Fibroblast of upper back skin (primary cell): ENCODE measurements at places on chromosomes 16 and 17.

DNA sequence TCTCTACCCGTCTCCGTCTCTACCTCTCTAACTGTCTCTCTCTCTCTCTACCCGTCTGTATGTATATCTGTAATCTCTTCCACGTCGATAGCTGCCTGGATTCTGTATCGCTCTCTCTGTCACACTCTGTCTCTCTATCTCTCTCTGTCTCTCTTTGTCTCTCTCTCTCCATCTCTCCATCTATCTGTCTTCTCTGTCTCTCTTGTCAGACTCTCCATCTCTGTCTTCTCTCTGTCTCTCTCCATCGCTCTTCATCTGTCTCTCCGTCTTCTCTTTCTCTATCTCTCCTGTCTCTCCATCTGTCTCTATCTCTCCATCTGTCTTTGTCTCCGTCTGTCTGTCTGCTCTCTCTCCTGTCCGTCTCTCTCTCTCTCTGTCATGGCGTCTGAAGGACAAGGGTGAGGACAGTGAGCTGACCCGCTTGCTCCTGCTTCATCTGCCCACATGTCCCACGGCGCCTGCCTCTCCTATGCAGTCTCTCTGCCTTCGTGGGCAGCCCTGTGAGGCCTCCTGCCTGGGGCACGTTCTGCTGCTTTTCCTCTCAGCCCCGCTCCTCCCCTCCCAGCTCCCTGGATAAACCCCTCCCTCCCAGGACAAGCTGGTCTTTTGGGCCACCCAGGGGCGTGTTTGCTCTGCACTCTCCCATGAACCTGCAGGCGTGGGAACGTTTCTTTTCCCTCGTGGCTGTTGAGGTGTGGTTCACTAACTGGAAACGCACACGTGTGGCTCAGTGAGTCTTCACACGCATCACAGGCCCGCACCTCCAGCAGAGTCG is 18.9 kb downstream of the ACSF3 start:
- DNase-seq, result no peak

DNA sequence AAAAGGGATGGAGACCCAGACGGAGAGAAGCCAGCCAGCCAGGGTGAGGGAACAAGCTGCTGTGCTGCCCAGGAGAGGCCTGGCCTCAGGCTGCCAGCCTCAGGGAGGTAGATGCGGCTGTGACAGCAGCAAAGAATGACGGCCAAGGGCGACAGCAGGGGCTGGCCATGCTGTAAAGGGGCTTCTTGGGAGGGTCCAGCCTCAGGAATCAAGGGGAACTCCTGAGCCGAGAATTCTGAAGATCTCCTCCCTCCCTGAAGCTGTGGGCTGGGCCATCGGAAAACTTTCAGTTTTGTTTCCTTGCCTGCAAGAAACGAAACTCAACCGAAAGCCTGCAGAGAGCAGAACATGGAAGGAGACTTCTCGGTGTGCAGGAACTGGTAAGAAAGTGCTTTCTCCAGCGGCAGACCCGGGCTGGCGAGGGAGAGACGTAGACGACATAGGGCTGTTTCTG is at the start of gene XAF1:
TSS of gene XAF1 (plus strand) at position 316 of the 454 bp plus-strand sequence. CDS start at position 349, 33 bp downstream.
- DNase-seq, result peak; percentile 41

DNA sequence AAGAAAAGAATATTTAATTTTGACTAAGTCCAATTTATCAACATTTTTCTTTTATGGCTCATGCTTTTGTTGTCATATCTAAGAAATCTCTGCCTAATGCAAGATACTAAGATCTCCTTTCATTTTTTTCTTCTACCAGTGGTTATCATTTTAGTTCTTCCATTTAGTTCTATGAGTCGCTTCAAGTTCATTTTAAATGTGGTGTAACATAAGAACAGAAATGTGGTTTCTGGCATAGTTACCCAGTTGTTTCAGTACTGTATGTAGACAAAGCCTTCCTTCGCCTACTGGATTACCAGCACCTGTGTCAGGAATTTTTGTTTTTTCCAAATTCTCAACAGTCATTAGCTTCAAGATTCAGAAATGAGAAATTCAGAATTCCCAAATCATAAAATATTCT is 175.7 kb downstream of the PARN start:
- DNase-seq, result peak; percentile 83

GRCh38 chr16:12900599-12901203 is 697 bp upstream of the SHISA9 start:
- DNase-seq, result no peak

GRCh38 chr17:1638171-1638590 is 7.4 kb downstream of the SCARF1 start:
- DNase-seq, result no peak

DNA sequence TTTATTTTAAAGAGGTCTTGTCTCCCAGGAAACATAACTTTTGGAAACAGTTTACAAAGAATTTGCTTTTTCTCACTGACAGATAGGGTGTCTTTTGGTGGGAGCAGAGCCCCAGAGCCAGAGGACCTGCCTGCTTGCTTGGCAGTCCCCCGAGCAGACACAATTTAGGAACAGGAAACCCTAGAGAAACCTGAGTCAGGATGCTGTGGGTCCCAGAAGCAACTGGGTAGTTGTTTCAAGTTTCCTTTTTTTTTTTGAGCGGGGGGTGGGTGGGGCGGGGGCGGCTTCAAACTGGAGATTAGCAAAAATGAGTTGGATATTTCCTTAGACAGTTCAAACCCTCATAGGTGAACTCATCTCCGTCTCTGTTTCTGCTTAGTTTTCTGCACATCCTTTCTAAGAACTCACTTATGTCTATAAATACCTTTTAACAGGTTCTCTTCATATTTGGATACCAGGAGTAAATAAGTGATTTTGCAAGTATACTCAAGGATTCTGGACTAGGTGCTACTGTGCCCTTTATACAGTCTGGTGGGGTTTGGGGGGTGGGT is 135.1 kb downstream of the PRKCA start:
- DNase-seq, result no peak

GRCh38 chr16:25006504-25007056 is 8.6 kb downstream of the ARHGAP17 start:
- peak; percentile 42 for DNase-seq

DNA sequence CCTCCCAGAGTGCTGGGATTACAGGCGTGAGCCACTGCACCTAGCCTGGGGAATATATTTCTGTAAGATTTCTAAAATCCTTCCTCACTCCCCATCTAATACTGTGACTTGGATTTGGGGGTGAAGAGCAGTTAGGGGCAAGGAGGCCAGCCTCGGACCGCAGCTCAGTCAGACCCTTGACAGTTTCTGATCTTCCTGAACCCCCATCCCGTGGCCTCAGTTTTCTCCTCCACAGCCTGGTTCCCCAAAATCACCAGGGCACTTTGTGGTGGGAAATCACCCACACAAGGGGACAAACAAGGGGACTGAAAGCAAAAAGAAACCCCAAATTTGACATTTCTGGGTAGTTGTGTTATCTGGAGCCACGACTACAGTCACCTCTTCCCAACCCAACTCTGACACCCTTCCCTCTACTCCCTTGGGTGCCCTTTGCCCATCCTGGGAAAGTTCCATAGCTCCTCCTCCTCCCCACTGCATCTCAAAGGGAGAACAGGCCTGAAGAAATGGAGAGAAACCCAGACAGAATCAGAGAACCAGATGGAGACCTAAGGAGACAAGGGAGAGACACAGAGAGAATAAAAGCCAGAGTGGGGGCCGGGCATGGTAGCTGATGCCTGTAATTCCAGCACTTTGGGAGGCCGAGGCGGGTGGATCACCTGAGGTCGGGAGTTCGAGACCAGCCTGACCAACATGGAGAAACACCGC is 2.8 kb upstream of the STAT5A start:
- no peak for DNase-seq

DNA sequence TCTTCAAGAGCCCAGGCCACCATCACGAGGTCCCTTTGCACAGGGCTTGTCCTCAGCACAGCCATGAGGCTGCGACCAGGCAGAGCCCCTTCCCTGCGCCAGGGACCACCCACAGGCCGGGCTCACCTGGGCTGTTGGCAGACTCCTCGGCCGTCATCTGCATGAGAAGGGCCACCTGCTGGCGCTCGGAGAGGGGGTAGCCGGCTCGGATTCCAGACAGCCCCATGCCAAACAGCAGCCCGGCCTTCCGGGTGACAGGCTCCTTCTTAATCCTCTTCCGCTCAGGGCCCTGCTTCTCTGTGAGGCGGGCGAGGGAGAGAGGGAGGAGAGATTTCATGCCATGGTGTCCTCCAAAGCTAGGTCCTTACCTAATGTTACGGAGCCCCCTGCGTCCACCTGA is 73.4 kb downstream of the ZNF778 start:
- no peak for DNase-seq

- DNase-seq, result peak; percentile 54
These were observed 479 bp downstream of the ITGA3 start for GRCh38 chr17:50056217-50056960.
